Stimulated activated CD8-positive, alpha-beta memory T cell treated with anti-CD3 and anti-CD28 coated beads, Interleukin-2, amount 100 ng/mL, for 1 hour (primary cell): ENCODE measurements at places on chromosomes 12 and 14.

GRCh38 chr12:50013361-50014147, 11.7 kb downstream of the RACGAP1 start:
- no peak for DNase-seq

GRCh38 chr14:75077794-75078193, 8.4 kb downstream of the ZC2HC1C start:
- no peak for DNase-seq

DNA sequence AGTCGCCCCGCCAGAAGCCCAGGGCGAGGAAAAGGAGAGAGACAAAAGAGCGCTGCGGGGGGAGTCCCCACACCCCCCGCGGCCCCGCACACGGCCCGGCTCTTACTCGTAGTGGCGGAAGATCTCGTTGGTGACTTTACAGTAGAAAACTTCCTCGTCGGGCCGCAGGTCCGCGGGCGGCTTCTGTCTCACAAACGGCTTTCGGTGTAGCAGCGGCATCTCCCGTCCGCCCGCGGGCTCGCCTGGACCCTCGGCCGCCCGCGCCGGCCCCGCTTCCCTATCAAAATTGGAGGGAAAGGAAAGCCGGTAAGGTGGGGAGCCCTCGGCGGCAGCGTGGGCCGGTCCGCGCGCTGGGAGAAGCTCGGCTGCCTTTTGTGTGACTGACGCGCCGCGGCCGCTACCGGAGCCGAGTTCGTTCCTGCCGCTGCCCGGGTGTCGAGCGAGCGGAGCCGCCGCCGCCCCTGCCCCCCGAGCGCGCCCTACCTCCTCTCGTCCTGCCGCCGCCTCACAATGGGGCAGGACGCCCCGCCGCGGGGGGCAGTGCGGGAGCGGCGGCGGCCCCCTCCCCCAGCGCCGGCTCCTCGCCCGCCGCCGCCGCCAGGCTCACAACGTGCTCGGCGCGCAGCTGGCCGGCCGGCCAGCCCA, 652 bp downstream of the BAZ1A start:
- peak; percentile 4 for DNase-seq

- DNase-seq = peak; percentile 64
Observed at GRCh38 chr14:24678801-24679247, 44.8 kb upstream of the GZMB start.

DNA sequence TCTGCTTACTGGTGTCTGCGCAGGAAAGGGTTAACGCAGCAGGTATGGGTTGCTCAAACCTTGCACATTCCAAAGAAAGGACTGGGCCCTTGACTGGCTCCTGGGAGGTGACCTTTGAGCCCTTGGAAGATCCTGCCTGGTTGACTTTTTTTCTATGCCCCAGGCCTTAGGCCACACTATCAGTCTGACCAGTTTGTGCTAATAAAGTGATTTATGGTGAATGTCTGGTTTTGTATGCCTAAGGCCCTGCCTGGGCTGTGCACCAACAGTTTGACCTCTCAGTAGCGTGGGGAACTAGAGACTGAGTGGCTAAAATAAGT, 61.4 kb upstream of the SCN8A start:
- DNase-seq = no peak

DNA sequence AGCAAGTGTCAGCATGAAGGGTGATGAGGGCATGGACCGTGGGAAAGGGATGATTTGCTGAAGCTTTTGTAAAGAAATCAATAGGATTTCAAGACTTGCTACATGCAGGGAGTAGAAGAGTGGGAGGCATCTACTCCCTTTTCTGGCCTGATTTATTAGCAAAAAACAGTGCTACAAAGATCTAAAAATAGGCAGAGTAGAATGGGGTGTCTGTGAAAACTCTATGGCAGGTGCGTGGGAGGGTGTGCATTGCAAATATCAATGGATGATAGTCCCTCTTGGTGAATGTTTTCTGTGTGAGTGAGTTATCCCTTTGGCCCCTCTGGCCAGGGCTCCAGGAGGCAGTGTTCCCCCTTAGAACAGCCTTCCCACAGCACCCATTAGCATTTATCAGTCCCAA, 139.0 kb downstream of the SMOC1 start:
- no peak for DNase-seq

GRCh38 chr14:73372529-73372928, 85.8 kb downstream of the NUMB start:
- no peak for DNase-seq

GRCh38 chr12:70920891-70921290, 353 bp upstream of the PTPRR start:
- DNase-seq = no peak

DNA sequence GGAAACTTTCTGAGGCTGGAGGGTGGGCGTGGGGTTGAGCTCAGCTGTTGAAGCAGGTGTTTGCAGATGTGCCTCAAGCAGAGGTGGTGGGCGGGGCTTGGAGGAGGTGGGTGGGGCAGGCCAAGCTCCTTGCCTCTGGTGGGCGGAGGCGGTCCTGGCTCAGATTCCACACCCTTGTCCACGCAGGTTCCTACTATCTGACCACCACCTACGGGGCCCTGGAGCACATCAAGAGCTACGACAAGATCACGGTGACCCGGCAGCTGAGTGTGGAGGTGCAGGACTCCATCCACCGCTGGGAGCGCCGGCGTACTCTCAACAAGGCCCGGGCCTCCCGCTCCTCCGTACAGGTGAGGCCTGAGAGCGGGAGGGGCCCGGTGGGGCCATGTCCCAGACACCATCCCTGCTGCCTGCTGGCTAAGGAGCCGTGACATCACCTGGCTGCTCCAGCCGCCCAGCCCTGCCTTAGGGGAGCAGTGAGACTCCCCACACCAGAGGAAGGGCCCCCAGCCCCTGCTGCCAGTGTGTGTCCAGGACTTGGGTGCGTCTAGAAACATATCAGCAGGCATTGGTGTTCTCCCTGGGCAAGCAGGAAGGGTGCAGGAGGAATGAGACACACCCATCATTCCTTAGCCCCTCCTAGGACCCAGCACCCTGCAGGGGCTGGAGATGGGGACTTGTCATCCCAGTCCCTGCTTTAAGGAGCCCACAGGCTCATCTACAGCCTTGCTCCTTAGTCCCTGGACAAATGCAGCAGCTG, 63.4 kb downstream of the LGMN start:
- DNase-seq = no peak

GRCh38 chr14:95134304-95134933, 22.9 kb downstream of the DICER1 start:
- no peak for DNase-seq

DNA sequence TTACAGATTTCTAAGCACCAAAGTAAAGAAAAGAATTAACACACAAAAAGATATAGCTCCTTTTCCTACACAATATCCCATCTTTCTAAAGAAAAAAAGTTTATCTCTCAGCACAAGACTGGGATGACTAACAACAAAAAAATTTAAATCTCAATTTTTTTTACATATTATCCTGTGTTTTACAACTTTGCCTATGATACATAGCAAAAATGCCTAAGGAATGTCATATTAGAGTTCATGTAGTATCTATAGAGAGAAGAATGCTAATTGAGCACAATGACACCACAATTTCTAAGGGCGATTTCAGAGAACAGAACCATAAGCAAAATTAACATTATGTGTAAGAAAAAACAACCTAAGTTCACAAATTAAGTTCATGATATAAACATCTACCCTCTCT, 16.3 kb downstream of the C2CD5 start:
- no peak for DNase-seq

DNA sequence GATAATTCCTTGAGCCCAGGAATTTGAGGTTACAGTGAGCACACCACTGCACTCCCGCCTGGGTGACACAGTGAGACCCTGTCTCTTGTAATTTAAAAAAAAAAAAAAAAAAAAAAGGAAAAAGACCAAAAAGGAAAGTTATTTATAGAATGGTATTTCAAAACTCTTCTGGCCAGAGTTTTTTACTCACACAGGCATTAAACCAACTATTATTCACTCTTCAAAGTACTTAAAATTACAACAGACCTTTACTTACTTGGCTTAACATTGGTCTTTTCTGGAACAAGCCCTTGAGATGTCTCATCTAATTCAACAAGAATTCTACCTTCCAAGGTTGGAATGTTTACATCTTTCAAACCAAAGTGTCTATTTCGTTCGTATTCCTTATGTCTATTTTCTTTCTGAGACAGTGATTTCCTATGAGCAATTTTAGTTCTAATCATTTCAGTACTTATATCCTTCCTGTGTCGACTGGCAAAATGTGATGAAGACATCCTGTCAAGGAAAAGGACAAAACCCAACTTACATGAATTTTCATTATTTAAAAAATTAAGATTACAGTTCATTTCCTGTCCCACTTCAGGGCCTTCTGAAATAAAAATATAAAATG, 2.6 kb downstream of the DLGAP5 start:
- DNase-seq = no peak

GRCh38 chr14:106872611-106873446, 1346.4 kb downstream of the TMEM121 start:
- peak; percentile 65 for DNase-seq

- no peak for DNase-seq
Observed at GRCh38 chr14:101499513-101499912, 61.8 kb upstream of the DIO3 start.

GRCh38 chr12:10140001-10140400, 10.0 kb upstream of the CLEC7A start:
- DNase-seq = peak; percentile 19

DNA sequence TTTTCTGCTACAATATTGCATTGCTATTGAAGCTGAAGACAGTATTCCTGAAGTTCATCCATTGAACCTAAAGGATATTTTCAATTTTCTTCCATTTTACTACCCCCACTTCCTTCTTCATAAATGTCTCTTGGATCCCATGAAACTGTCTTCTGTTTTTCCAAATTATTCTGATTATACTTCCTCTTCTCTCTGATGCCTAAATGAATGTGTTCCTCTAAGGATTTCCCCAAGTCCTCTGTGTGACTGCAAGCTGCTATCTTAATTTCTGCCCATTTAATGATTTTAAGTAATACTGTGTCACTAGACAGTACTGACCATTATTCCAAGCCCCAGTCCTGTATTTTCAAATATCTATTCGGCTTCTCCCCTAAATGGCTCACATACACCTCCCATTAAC, 102.9 kb downstream of the TAOK3 start:
- no peak for DNase-seq

GRCh38 chr12:69123311-69123710, 116.1 kb upstream of the CPSF6 start:
- no peak for DNase-seq

DNA sequence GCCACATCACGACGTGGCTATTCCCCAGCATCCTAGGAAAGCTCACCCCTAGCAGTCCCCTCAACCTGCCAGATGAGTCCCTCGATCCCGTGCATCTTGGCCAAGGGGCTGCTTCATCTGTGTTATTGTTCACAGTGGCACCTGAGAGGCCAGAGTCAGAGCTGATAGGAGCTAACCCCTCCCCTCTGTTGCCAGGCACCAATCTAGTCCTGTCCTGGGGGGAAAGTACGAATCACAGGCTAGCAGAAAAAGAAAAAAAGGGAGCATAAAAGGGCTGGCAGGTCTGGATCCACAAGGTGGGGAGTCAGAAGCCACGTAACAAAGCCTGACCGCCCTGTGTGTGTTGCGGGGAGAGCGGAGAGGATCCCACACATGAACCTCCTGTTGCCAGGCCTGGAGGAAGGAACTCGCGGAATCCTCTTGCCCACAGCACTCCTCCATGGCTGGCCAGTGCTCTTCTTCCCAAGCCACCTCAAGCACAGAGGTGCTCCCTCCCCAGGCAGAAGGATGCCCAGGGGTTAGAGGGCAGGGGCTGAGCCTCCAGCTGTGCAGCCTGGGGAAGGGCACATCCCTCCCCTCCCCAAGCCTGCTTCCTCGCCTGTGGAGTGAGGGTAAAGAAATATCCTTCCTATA, 91.8 kb downstream of the ITPK1 start:
- no peak for DNase-seq

DNA sequence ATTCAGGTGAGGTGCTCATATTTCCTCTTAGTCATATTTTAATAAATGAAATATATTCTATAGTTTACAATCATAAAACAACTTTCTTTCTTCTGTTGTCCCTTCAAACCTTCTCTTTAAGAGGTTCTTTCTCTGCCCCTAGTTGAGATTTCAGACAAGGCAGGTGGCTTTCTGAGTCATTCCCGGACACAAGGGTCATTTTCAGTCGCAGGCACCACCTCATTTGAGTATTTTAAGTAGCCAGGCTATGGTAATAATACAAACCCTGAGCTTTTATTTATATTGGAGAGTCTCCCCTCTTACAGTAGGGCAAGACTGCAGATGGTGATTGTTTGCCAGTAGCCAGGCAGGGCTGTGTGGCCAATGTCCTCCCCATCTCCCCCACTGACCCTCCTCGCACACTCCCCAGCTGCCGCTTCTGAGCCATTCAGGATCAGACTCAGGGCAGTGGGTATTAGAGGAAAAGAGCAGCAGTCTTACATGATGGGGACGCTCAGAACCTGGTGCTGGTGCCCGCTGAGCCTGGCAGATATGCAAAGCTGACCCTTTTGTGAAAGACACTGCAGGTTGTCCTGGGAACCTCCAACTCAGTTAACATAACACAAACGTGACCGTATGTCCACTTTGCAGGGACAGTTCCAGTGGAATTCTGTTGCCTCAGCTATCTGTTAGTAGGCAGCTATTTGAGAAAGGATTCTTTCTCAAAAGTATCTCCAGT, 101.1 kb upstream of the BCL2L14 start:
- DNase-seq = no peak

- no peak for DNase-seq
Observed at GRCh38 chr12:17489452-17489851, 600.5 kb downstream of the RERGL start.

DNA sequence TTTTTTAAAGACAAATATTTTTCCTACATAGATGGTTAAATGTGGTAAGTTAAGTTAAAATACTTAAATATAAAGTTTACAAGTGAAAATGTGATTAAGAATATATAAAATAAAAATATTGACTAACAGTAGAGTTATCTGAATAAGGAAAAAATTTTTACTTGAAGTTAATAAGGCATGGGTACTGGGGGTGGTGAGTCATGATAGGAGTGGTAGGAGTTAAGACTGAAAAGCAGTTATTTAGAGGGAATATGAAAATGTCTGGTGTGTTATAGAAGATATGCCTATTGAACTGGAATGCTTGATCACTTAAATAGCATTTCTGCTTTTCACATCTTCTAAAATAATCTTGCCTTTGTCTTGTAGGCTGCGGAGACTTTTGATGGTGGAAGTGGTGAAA, 68.7 kb downstream of the CCDC91 start:
- no peak for DNase-seq

GRCh38 chr14:102675396-102675795, 82.9 kb downstream of the RCOR1 start:
- no peak for DNase-seq
